ENCODE measurements at places on chromosomes 16 and 17.
A peak's percentile ranks its signal among the peaks of the same experiment; 100 is the strongest.

DNA sequence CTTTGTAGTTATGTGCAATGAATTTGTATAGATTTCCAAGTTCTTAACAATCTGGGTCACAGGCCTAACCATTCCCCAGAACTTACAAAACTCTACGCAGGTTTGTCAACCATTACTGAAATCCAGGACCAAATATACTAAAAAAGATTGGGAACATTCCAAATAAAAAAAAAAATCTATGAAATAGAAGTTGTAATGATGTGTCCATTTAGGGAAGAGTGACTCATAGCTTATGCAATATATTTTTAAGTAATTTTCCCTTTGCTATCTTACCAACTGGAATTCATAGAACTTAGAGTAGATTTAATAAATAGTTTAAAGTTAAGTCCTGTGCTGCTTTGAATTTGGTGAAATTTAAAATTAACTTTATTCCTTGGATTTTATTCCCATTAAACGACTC, 393.2 kb downstream of the PMP22 start:
- DNase-seq, result no peak

GRCh38 chr17:13601776-13602551, at the start of gene HS3ST3A1:
TSS of gene HS3ST3A1 (minus strand) at chr17:13601929. CDS start at chr17:13601129, 800 bp downstream.
- peak; percentile 97 for DNase-seq

DNA sequence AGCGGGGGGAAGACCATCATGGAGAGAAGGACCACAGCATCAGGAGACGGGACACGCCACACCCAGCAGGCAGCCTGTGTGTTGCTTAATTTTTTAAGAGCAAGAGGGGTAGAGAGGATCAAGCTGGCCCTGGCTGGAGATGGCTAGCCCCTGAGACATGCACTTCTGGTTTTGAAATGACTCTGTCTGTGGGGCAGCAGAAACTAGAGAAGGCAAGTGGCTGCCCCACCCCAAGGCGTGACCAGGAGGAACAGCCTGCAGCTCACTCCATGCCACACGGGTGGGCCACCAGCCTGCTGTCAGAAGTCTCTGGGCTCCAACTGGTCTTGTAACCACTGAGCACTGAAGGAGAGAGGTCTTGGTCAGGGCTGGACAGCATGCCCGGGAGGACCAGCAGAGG, 75.5 kb downstream of the SOCS1 start:
- no peak for DNase-seq

- peak; percentile 69 for DNase-seq
These were observed 14.7 kb downstream of the RNF43 start for GRCh38 chr17:58402679-58403078.

DNA sequence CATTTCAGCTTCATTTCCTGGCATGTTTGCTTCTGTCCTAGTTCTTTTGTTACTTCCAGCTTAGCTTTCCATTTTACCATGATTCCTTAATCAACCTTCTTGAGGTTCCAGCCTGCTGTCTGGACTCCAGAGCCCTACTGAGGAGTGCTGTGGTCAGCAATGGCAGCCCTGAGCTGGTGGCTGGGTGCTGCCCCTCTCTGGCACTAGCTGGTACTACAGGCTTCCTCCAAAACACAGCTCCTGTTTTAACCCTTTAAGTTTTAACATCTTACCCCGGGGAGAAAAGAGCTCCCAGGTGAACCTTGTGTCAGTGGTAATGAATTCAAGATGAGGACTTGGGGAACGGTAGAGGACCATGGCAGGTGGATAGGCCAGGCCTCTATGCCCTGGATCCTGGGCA, 395.5 kb downstream of the TMEM114 start:
- peak; percentile 88 for DNase-seq

DNA sequence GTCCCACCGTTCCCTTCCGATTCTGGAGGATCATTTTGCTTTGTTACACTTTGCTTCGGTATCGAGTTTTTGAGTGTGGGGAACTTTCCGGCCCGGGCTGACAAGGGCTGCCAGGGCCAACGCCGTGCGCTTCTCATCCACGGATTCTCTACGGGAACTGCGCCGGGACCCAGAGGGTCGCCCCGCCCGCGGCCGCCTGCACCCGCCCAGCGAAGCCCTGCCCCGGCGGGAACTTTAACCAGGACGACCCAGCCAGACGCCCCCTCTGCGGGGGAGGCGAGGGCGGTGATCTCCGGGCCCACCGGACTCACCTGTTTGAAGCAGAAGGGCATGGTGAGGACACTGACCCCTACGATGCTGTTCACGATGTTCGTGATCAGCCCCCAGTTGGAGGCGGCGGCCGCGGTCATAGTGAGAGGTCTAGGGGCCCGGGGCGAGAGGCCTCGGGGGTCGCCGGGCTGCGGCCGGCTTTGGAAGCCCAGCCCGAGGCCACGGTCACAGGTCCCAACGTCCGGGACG, 536 bp downstream of the SLC38A10 start:
- no peak for DNase-seq

All from endodermal cell (in vitro differentiated cells).